ENCODE measurements at places on chromosomes 2 and 18.

DNA sequence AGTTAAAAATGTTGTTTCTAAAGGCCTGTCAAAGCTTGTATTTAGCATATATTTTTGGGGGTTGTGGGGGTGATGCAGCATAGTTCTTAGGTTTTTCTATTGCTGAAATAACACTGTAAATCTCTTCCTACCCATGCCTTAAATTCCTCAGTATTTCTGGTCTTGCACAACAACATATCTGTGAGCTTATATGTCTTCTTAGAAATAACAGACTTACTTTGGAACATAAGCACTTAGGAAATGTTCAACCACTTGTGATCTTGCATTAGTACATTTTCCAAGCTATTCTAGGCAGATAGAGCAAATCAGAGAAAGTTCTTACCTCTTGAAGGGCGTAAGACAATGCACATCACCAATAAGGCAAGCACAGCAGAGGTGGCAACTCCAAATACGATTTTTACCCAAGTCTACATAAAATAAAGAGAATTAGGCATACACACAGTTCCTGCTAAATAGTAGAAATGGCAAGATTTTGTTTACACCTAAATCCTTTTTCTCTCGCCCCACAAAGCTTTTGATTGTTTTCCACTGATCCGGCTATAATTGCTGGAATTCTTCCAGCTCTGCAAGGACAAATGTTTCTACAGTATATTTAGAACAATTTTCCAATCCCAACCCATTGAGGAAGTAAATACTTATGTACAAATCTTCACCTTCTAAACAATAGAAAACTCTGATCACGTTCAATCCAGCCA lies 512 bp downstream of the FAP start:
- DNase-seq: no peak

DNA sequence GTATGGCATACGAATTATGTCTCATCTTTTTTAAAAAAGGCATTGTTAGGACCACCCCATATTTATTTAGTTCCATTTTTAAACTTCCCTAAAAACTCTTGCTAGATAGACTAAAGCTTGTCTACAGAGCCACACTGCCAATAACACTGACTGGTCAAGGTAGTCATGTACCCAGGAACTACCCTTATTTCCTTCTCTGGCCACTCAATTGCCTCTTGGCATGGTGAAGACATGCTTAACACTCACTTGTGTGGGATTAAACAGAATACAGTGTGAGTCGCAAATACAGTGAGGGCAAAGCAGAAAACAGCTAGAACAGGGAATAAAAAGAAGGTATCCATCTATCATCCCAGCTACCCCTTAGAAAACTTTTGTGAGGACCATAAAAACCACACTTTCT lies 57.4 kb downstream of the KCNG3 start:
- no peak for DNase-seq

DNA sequence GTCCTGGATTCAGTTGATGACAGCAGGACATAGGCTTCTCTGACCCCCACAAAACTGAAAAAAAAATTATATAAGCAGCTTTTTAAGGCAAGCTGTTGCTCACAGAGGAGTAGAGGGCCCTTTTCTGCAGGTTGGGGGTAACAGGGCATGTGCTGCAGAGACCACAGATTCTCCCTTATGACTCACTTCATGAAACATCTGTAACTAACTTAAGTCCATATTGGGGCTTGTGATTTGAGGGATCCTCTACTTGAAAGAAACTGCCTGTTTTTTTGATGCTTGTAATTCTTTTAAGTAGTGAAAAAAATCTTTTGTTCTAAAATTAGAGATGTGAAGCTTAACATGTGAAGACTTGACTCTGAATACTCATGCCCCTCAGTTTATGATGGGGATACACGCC lies 33.4 kb downstream of the XRCC5 start:
- DNase-seq: no peak

- DNase-seq: no peak
Measured at GRCh38 chr18:13618760-13619438, 107.5 kb downstream of the FAM210A start.

DNA sequence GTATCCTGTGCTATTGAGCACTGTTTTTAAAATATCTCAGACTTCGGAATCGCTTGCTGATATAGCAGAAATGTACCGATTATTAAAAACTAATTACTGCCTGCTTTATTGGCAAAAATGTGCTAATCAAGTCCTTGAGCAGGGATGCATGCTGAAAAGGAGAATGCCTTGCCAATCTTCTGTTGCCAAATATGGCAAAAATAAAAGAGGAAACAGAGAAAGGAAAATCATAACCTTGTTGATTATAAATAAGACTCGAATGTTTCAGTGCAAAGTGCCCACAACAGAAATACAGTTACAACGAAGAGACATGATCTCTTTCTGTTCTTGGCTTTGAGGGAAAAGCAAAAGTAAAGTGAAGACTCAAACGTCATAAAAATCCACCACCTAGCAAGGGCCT lies 248.5 kb downstream of the TMEM182 start:
- DNase-seq: no peak

GRCh38 chr2:217286833-217287232 lies 427.0 kb upstream of the TNP1 start:
- DNase-seq: no peak

DNA sequence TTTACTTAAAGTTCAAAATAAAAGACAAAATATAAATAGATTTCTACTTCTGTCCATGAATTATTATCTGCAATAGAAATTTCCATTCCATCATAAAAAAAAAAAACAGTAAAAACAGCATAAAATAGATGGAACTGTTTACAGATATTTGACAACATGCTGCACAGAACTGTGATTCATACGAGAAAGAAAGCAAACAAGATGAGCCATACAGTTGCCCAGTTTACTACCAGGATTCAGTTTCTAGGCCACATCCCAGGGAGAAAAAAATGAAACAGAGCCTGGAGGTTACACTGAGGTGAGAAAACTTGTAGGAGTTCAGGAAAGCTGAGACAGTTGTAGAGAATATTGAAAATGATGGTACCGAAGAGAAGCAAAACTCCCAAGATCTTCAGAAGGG lies 1426.9 kb upstream of the ACVR2A start:
- no peak for DNase-seq

GRCh38 chr18:30613467-30613801 lies 429.1 kb downstream of the DSC3 start:
- no peak for DNase-seq

DNA sequence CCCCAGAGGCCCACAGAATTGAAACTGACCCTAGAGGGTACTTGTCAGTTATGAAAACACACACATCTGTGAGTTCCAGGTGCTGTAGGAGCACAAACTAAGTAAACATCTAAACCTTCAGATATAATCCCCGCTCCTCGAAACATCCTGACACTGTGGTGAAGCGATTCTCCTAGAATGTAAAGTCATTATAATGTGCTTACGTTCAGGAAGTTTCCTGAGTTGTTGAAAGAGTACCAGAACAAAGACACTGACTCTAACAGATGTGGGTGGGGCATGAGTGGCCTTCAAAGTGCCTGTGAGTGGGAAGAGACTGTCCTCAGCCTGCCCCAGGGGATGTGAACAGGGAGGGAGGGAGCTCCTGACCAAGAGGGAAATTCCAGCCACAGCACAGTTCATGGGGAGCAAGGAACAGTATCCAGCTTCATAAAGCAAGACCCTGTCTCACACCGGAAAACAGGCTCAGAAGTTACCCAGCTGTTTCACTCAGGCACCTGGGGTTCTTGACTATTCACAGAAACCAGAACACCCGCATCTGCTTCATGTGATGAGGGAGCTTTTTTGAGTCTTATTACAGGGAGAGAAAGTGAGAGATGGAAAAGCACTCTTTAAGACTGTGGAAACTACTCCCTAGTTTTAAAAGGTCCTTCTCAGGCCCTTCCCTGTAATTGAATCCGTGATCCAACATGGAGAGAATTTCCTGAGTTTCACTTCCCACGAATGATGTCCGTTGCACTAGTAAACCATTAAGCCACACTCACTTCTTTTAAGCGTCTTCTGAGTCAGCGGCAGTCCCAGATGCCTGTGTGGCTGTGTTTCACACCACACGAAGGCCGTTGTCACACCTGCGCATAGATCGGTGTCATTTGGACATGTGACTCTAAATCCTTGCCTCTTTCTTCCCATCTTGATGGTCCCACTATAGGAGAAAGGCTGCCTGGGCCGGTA lies 88.6 kb upstream of the EML6 start:
- DNase-seq: no peak

GRCh38 chr2:170467568-170468422 lies 247.3 kb upstream of the SP5 start:
- DNase-seq: no peak

GRCh38 chr2:85091838-85092237 lies 41.4 kb upstream of the TCF7L1 start:
- no peak for DNase-seq

- DNase-seq: peak; percentile 55
Measured at GRCh38 chr2:202377207-202377761, 1.2 kb downstream of the BMPR2 start.

DNA sequence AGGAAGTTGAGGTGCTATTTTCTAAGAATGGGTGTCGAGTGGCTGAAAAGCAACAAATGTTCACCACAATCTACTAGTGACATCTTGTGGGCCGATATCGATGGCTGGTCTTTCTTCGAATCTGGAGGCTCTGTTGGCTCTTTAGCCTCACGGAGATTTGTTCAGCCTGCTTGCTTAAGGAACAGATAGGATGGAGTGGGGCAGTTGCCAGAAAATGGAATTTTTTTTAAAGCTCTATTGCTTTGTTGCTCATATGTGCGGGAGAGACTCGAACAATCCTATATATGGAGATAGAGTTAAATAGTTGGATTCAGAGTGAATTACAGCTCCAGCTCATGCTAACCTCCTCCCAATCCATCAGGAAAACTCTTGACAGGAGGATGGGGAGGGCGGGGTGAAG lies 70.9 kb upstream of the LYPD6B start:
- no peak for DNase-seq

GRCh38 chr2:16613539-16614011 lies 52.1 kb downstream of the CYRIA start:
- DNase-seq: peak; percentile 53

GRCh38 chr18:4017480-4017879 lies 437.6 kb downstream of the DLGAP1 start:
- DNase-seq: peak; percentile 40

- no peak for DNase-seq
Measured at GRCh38 chr2:40450796-40451430, 977 bp downstream of the SLC8A1 start.

- DNase-seq: no peak
Measured at GRCh38 chr18:70981400-70982140, 692.7 kb downstream of the SOCS6 start.

GRCh38 chr2:228038967-228039366 lies 142.5 kb downstream of the SPHKAP start:
- DNase-seq: no peak

DNA sequence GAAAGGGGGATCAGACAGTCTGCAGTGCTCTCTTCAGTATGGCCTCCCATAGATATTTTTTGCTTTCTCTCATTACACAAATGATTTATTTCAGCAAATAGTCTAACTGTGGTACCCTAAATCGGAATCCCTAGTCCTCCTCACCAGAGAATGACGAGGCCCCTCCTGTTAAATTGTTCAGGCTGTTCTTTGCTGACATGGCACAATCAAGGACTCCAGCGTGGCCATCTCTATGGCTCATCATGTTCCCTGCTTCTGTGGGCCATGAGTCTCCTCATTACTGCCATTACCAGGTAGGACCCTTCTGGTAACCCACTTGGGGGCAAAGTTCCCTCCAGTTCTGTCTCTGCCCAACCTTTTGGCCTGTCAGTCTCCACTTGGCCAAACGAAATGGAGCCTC lies 62.2 kb downstream of the NAB1 start:
- no peak for DNase-seq

- no peak for DNase-seq
Measured at GRCh38 chr2:123999681-124000080, 25.4 kb upstream of the CNTNAP5 start.

GRCh38 chr2:191384829-191385228 lies 139.6 kb downstream of the MYO1B start:
- DNase-seq: no peak

- peak; percentile 13 for DNase-seq
Measured at GRCh38 chr2:170972296-170973224, 43.5 kb downstream of the GORASP2 start.

GRCh38 chr2:7004636-7005035 lies 87.4 kb downstream of the RNF144A start:
- DNase-seq: no peak

- DNase-seq: no peak
Measured at GRCh38 chr18:27985832-27986231, 191.1 kb downstream of the CDH2 start.

DNA sequence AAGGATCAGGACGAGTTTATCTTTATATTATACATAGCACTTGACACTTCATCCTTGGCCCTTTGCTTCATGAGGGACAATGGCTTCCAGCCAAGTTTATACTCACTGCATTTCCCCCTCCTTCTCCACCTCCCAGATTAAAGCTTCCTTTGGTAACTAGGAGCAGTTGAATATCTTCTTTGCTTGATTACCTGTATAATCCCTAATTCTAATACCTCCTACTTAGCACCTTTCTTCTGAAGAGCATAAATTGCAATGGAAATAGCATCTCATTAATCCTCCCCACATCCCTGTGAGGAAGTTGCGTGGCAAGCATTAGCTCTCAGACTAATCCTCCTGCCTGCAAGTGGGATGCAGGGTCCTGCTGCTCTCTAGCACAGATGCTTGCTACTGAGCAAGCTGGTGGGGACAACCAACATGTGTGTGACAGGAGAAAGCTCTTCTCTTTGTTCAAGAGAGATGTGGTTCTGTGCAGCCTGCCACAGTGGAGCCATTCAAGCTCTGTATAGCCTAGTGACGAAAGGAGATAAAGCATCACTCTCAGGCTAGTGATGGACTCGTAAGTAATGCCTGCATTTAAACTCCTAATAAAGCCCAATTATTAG lies 19.1 kb downstream of the KLHL14 start:
- no peak for DNase-seq

DNA sequence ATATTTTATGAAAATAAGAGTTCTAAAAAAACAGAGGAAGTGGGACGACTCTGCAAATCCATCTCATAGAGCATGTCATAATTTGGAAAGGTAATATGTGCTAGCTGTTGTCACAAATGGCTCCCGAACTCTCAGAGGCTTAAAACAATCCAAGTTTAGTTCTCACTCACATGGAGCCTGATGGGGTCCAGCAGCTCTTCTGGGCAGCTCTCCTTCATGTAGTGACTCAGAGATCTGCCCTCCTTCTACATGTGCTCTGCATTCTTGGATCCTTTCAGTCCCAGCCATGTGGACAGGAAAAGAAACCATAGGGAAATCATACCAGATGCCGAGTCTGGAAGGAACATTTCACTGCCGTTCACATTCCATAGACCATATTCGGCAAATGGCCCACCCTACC lies 180.1 kb upstream of the APCDD1 start:
- no peak for DNase-seq

- peak; percentile 72 for DNase-seq
Measured at GRCh38 chr2:207531032-207531952, 1.5 kb downstream of the CREB1 start.

DNA sequence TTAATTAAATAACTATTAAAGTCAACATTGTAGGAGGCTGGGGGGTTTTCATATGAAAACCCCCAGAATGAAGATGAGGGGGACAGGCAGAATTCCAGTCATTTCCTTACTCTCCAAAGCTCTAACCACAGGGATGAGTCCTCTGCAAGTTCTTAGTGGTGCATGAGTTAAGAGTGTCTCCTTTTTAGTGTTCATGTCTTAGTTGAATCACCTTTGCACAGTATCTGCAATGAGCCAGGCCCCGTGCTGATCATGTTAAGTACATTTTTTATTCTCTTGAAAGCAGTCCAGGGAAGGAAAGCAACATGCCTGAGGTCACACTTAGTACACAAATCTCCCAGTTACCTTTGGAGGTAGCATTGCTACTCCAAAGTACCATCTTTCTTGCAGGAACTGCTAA lies 25.7 kb upstream of the MSGN1 start:
- no peak for DNase-seq

Measured in erythroblast (primary cell).